Stimulated activated CD8-positive, alpha-beta memory T cell treated with anti-CD3 and anti-CD28 coated beads, Interleukin-7, amount 100 ng/mL, for 4 hours (primary cell): ENCODE measurements at places on chromosomes 16 and 17.

DNA sequence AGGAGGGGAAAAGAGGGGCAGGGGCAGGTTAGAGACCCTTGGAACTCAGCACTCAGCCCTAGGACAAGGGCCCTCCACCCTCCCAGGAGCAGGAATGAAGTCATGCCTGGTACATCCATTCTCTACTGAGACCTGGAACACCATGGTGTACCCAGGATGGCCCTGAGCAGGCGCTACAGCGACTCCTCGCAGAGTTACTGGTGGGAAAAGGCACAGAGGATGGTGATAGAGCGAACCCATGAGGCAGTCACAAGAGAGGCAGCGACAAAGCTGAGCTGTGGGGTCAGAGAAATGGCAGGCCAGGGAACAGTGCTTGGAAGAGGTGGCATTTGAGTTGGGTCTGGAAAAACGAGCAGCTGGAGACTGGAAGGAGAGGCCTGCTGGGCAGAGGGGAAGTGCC, 37.5 kb downstream of the SRCIN1 start:
- DNase-seq = no peak

GRCh38 chr16:55470533-55471371, 8.2 kb upstream of the MMP2 start:
- DNase-seq = no peak

GRCh38 chr16:50354629-50355456, 13.9 kb downstream of the BRD7 start:
- DNase-seq = no peak

- no peak for DNase-seq
Measured at GRCh38 chr17:44307387-44308186, 814 bp upstream of the RUNDC3A start.

DNA sequence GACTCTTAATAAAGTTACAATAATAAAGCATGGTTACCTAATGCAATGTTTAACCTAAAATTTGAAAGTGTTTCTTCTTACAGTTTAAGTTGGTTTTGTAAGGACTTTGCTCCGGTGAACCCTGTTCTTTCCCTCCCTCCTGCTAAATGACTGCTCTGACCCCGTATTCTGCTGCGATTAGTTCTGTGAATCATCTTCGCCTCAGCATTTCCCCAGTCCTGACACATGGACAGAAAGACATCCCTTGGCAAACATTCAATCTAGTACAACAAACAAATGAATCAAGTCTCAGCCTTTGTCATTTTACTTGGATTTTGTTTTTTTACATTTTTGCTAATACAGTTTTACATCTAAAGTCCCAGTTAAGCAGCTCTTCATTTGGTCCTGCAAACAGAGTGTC, 15.4 kb downstream of the KCNJ2 start:
- DNase-seq = no peak

DNA sequence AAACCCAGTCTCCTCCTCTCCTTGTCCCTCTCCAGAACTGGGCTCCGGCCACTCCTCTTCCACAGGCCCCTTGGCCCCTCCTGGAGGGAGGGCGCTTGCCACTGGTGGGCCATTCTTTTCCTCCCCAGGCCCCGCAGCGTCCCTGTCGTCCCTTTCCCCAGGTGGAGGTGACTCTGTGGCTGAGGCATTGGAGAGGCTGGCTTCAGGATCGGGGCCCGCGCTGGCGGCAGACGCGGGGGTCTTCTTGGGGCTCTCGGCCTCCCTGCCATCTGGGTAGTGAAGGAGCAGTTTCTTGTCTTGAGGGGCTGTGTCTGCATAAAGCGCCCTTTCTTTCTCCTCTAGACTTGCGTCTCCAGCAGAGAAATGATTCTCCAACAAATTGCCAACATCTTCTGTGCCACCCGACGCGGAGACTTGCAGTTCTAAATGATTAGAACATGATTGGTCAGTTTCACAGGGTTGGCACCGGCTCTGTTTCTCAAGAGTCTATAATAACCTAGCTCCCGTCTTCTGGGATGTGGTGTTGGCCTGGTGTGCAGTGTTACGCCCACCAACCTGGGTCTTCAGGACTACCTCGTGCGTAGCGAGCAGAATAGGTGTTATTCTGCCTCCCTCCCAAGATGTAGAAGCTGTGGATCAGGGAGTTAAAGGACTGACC, 34.1 kb downstream of the SRL start:
- no peak for DNase-seq

- no peak for DNase-seq
Measured at GRCh38 chr17:51054748-51055147, 65.9 kb downstream of the SPAG9 start.

DNA sequence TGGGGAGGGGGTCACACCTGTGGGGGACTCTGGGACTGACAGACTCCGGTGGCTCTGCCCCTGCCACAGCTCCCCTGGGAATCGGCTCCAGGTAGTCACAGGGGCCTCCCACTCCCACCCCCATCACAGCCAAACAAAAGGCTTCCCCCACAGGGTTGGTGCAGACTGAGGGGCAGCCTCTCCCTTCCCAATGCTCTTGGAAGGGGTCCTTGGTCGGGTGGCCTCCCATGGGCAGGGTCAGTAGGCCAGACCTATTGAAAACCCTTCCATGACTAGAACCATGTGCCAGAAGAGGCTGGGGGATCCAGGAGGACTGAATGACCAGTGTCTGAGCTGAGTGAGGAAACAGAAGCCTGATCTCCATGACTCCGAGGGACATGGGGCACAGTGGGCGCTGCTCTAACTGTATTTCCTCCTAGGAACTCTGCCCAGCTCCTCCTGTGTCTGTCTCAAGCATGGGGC, 28.6 kb downstream of the TK2 start:
- no peak for DNase-seq
